Fibroblast of the aortic adventitia (primary cell): ENCODE measurements at places on chromosomes 7 and 10. TPM values are rescaled to one million over a fixed set of nuclear protein-coding genes. Genes with fewer than 3 reads are reported as not detected.

The HDAC9 gene
- total RNA-seq, result 40.6 and 55.0 TPM in 2 replicates

The TSC22D4 gene
- total RNA-seq, result 25.6 and 31.6 TPM in 2 replicates

The SLC35G1 gene
- total RNA-seq, result 3.8 and 6.2 TPM in 2 replicates

The DRGX gene
- total RNA-seq, result not detected in 2 replicates

The EFCAB10 gene
- total RNA-seq, result not detected in 2 replicates

The RTKN2 gene
- total RNA-seq, result 0.16 and 11.9 TPM in 2 replicates

The AGR2 gene
- total RNA-seq, result 0.25 TPM in 1 of 2 replicates, not detected in the other
